ENCODE measurements at places on chromosomes 12 and 14.

DNA sequence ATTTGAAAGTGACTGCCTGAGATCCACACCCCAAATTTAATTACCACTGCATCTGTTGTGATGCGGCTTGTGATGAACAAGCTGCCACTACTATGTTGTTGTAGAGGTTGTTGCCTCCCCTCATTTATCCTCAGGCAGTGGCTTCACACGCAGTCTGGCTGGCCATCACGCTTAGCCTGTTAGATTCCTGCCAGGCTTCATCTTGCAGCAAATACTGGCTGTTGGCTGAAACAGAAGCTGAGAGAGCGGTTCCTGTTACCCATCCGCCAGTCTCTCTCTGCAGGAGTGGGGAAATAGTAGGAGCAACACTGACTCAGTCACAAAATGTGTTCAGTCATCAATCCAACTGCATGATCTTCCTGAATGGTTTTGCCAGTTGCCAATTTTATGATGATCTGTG, 934.4 kb downstream of the FLRT2 start:
- no peak for DNase-seq

- no peak for DNase-seq
Measured at GRCh38 chr14:22955702-22956569, 954 bp downstream of the HAUS4 start.

- DNase-seq, result no peak
Measured at GRCh38 chr12:30448038-30448437, 247.6 kb downstream of the IPO8 start.

- no peak for DNase-seq
Measured at GRCh38 chr12:34606749-34607519, 584.6 kb downstream of the ALG10 start.

DNA sequence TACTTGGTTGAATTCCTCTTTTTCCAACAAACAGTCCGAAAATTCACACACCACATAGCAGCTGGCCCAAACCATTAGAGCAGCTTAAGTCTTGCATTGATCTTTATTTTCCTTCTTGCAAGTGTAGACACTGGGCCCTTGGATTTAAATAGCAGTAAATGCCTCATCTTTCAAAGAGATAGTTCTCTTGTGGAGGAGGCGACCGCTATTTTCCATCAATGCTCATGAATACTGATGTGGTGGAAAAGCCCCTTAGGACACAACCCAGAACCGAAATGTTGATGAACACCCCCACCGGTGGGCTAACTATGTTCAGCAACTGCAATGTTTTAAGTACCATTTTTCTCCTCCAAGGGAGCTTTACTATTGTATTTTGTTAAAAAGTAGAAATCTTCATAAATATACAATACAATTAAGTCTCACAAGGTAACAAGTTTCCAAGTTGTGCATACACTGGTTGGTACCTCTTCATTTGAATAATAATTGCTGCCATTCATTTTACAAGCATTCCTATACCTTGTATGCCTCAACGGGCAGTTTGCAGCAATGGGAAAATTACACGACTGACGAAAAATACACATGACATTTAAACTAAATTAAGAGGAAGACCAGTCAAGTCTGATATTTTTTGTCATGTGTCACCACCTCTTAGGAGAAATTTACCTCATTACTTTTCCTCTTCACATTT, 18.0 kb downstream of the NIN start:
- no peak for DNase-seq

DNA sequence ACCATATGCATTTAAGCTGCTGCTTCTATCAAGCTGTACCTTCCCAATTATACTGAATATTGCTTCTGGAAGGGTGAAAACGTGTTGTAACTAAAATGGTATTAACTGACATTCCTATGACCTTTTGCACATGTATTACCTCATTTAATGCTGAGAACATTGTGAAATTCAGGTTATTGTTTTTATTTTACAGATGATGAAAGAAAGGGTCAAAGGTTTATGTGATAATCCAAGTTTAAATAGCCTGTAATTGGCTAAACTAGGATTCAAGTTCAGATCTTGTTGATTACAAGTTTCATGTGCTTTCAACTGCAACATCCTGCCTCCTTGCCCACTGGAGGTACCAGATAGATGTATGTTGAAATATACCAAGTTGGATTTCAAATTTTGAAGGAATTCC, 433.3 kb upstream of the PRICKLE1 start:
- DNase-seq, result no peak

DNA sequence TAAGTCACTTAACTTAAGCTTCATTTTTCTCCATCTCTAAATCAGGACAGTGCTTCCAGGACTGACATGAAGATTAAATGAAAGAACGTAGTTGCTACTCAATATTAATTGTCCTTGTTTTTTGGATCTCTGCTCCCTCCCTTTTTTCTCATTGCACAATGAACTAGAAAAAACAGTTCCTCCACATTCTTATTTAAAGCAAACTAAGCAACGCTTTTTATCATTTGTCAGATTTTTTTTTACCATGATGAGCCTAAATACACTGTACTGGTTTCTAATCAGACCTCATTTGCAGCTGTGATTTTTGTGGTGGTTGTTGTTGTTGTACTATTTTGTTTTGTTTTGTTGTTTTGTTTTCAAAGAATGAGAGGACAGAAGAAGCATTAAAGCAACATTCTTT, 23.2 kb upstream of the PARP11 start:
- no peak for DNase-seq

- DNase-seq, result peak; percentile 90
Measured at GRCh38 chr12:125983094-125983783, 918.0 kb downstream of the AACS start.

DNA sequence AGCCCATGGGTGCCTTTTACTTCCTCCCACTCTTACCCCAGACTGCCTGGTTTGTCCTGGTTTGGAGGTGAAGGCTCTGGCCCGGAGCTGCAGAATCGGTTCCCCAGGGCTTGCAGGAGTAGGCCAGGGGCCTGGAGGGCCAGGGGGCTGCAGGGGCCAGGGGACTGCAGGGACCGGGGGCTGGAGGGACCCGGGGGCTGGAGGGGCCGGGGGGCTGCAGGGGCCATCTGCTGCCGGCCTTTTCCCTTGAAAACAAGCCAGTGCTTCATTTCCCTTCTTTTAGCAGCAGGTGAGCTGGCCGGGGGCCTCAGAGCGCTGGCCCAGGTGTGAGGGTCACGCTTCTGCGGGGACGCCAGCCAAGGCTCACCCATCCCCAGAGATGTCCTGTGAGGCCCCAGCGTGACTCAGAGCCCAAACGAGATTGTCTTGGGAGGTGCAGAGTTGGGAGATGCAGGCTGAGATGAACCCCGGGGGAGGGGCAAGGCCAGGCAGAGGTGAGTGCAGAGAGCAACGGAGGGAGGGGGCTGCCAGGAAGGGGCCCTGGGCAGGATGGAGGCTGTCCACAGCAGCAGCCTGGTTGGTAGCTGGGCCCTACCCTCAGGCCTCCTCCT, 154.9 kb downstream of the KIF26A start:
- no peak for DNase-seq

DNA sequence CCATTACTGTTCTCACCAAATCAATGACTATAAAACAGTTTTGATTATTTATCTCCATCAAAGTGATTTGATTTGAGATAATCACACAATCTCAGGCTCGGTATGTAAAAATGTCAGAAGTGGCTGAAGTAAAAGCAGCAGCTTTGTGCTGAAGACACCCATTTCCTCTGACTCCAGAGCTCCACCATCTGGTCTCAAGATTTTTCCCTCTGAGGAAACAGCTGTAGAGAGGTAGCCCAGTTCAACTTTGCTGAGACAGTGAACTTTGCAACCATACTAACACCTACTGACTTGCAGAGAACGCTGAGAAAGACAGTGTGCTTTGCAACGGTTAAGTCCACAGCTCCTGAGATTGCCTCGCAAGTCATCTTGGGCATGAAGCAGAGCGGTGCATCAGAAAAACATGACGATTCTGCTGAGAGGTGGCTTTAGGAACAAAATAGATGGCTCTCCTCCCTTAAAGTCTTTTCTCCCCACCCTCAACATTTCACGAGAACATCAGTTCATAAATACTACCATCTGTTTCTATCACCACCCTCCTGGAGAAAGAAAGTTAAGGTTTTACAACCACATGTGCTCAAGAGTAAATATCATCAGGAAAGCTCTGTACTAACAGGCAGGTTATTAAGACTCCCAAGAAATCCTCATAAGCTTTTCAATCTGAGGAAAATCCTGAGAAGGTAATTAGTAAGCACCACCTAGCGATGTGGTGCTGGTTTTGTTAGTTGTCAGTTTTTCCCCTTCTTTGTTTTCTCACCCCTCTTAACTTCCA, 34.8 kb downstream of the HIGD1C start:
- DNase-seq, result peak; percentile 7

DNA sequence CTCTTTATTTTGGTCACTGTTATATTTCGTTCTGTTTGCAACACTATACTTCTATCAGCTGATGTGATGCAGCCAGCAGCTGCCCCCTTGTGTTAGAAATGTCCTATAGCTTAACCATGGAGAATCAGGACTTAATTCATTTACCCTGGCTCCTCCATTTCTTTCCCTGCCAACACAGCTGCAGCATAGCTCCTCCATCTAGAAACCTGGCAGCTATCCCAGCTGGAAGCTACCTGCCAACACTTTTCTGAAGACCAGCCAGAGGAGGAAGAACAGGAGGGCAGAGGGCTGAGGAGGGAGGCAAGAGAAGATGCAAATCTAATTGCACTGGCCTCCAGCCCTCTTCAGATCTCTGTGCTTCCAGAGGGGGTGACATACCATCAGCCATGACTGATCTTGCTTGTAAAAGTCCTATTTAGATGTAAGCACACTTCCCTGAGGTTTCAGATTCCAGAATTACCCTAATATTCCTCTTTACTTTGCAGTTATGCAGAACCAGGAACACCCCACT, 156.8 kb upstream of the TMEM260 start:
- peak; percentile 11 for DNase-seq

DNA sequence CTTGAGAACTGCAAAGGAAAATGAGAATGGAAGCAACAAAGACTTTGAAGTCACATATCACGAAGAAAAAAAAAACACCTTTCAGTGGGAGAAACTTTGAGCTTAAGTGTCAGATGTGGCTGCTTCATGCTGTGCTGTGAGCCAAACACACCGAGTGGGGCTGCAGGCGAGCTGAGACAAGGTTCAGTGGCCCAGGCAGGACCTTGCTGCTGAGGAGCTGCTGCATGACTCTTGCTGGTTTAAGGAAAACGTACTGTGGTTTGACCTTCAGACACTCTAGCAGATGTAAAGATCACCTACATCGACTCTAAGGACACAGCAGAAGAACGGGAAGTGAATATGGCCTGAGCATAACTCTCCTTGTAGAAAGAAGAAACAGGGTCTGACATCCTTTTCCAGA, 118.1 kb upstream of the OR4E1 start:
- DNase-seq, result no peak

- no peak for DNase-seq
Measured at GRCh38 chr12:112759786-112760185, 31.8 kb upstream of the RPH3A start.

- DNase-seq, result no peak
Measured at GRCh38 chr12:127761880-127762279, 505.1 kb upstream of the TMEM132C start.

DNA sequence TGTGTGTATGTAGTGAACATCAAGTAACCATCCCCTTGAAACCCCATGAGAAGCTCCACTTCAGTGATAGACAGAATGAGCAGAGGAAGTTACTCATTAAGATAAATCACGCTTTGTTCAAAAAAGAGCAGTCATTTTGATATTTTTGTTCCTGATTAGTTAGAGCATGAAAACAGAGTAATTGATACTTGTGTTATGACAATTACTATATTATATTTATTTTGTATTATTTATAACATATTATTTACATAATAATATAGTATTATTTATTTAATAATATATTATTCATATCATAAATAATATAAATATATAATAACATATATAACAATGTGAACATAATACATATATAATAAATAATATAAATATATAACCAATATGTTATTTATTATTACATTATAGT, 580.9 kb downstream of the SOX5 start:
- DNase-seq, result no peak

- DNase-seq, result no peak
Measured at GRCh38 chr14:93701562-93701961, 86.7 kb downstream of the PRIMA1 start.

DNA sequence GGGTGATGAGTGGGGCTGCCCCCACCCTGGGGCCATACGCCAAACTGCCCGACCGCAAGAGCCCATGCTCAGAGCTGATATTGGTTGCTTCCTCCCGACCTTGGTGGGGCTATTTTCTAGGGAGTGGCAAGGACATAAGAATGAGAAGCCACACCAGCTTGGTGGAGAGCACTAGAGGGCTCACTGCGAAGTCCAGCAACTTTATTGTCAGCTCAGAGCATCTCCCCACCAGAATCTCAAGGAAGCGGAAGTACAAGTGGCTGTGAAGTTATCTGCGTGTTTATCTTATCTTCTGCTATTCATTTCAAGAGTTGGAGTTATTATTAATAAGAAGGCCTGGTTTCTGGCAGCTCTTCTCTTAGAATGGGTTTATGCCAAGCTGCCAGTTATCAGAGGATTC, 4.9 kb upstream of the PLXNC1 start:
- no peak for DNase-seq

GRCh38 chr14:68682166-68683103, 110.4 kb downstream of the ZFP36L1 start:
- DNase-seq, result no peak

DNA sequence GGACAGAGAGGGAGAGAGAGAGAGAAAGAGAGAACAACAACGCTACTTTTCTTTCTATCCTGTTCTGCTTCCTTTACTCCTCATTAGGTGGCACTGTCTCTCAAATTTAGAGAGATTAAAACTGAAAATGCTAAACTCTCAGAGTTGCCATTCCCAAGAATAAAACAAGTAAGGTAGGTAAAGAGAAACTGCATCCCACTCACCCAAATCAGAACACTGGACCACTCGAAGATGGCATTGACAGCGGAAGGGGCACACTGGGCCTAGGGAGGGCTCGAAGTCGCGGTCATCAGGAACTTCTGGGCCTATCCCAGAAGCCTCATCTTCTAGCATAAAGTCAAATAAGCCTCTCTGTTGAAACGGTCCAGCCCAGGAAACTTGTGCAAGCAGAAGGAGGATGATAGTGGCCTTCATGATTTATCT, 4.5 kb downstream of the DCN start:
- DNase-seq, result no peak

GRCh38 chr14:64758025-64758521, 53.8 kb downstream of the PLEKHG3 start:
- DNase-seq, result no peak

GRCh38 chr12:42789808-42790760, 200.5 kb upstream of the PRICKLE1 start:
- no peak for DNase-seq

GRCh38 chr14:75835737-75836136, 146.1 kb downstream of the TGFB3 start:
- DNase-seq, result no peak

GRCh38 chr12:46830731-46831334, 5.0 kb upstream of the SLC38A4 start:
- DNase-seq, result peak; percentile 6

DNA sequence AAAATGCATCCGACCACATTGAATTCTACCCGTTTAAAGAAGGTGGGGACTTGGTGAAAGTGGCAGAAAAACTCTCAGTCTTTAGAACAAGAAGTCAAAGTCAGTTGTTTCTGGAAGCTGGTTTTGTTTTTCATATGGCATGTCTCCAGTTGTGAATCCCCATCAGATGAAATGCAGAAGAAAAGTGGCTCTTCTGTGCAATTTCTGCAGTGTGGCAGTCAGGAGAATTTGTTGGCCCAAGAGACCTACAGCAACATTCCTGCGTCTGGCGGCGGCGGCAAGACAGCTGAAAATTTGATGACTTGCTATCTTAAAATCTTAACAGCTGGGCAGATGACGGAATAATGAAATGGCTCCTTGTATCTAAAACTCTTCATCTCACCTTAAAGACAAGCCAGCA, 201.5 kb downstream of the FOXN3 start:
- DNase-seq, result no peak
